Eye (tissue), 1 donor: ENCODE measurements at places on chromosomes 5 and 9.

DNA sequence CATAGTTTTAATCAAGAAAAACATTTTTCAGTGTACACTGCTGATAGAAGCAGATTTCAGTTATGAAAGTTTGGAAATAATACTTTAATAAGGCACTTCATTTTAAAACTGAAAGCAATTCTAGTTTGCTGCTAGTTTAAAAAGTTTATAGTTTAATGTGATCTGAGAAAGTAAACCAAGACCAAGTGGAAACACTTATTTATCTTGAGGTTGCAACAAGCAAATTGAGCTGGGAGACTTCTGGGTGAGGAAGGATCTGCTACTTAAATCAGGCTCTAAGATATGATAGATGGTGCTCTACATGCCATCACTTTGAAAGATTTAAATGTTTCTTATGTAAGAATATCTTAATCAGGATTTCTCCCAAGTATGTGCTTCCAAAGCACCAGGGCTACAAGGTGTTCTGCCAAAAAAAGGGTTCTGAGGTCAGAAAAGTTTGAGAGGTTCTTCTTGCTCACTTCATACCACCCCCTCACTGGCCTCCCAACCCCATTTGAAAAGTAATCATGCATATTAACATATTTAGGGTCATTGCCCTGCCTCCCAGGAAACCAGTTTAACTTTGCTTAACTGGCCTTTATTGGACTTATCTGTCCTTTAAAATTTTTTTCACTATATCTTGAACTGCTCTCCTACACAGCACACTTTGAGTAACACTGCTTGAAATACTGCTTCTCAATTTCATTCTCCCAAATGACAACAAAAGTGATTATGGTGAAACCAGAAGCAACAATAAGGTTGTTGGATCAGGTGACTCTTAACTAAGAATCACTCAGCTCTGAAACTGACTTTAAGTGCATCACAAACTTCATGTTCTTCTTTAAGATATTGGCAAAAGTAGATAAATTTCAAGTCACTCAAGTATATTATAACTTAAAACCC lies 15.5 kb downstream of the SLC44A1 start:
- no peak for DNase-seq

DNA sequence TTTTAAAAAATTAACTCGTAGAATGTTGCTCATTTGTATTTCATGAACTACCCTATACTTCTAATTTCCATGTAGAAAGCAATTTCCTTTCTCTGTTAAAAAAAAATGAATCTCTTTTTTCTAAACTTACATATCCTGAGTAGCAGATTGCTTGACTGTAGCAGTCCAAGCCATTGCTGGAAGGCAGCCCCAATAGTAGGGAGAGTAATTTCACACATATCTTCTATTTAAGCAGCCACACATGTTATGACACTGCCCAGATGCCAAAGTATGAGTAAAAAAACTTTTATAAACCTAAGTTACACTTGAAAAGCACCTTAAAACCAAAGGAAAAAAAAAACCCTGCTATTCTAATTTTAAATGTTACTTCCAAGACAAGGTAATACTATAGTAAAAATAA lies 69.6 kb downstream of the FBXL17 start:
- DNase-seq = no peak

GRCh38 chr5:89255845-89256463 lies 373.0 kb upstream of the MEF2C start:
- peak; percentile 50 for DNase-seq

DNA sequence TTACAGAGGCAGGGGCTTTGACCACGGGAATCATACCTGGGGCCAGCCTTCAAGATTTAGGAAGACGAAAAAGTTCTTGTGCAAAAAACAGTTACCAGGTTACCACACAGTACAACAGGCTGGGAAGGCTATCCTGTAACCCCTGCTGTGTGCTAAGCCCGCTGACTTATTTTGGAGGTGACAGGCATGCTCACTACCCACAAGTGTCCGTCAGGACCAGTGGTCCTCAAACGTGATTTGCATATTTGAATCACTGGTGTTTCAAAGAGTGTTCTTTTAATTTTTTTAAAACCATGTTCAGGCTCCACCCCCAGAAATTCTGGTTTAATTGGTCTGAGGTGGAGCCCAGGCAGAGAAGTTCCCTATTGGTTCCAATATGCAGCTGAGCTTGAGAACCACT lies 146.6 kb downstream of the TTLL11 start:
- DNase-seq = no peak

GRCh38 chr9:101601904-101602765 lies 7.4 kb upstream of the PPP3R2 start:
- peak; percentile 83 for DNase-seq

- DNase-seq = no peak
These were observed 48.7 kb downstream of the ELAVL2 start for GRCh38 chr9:23777328-23777727.

DNA sequence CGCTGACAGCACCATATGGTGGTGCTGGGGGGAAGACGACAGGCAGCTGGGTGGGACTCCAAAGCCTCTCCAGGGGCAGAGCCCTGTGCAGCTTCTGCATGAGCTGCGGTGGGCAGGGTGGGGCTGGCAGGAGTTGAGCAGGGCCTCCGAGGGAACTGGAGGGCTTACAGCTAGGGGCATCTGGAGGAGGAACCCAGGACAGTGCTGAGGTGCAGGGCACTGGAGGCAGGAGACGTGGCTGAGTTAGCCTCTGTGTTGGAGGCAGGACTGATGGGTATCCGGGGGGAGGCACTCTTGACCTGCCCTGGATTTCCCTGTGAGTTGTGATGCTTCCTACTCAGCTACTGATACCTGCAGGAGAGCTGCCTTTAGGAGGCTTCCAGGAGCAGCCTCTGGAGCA lies 45.0 kb downstream of the TENT4A start:
- DNase-seq = no peak

GRCh38 chr9:94153905-94154304 lies 69.6 kb downstream of the PTPDC1 start:
- DNase-seq = no peak

GRCh38 chr9:114633438-114634089 lies 22.5 kb downstream of the TMEM268 start:
- DNase-seq = no peak

DNA sequence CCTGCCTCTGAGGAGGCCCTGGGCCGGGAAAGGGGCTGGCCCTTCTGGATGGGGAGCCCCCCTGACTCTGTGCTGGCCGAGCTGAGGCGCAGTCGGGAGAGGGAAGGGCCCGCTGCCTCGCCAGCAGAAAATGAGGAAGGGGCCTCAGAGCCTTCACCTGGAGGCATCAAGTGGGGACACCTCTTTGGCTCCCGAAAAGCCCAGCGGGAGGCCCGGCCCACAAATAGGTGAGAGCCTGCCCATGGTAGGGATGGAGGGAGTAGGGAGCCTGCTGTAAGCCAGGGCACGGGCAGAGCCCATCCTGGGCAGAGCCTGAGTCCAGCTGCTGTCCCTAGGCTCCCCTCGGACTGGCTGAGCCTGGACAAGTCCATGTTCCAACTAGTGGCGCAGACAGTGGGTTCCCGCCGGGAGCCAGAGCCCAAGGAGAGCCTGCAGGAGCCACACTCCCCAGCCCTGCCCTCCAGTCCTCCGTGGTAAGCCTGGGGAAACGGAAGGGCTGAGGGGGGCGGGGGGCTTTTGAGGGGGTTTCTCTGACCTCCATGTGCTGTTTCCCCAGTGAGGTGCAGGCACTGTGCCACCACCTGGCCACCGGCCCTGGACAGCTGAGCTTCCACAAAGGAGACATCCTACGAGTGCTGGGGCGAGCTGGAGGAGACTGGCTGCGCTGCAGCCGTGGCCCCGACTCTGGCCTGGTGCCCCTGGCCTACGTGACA lies 44.3 kb upstream of the TESK1 start:
- DNase-seq = no peak

GRCh38 chr5:80967500-80968181 lies 7.5 kb downstream of the RASGRF2 start:
- no peak for DNase-seq

DNA sequence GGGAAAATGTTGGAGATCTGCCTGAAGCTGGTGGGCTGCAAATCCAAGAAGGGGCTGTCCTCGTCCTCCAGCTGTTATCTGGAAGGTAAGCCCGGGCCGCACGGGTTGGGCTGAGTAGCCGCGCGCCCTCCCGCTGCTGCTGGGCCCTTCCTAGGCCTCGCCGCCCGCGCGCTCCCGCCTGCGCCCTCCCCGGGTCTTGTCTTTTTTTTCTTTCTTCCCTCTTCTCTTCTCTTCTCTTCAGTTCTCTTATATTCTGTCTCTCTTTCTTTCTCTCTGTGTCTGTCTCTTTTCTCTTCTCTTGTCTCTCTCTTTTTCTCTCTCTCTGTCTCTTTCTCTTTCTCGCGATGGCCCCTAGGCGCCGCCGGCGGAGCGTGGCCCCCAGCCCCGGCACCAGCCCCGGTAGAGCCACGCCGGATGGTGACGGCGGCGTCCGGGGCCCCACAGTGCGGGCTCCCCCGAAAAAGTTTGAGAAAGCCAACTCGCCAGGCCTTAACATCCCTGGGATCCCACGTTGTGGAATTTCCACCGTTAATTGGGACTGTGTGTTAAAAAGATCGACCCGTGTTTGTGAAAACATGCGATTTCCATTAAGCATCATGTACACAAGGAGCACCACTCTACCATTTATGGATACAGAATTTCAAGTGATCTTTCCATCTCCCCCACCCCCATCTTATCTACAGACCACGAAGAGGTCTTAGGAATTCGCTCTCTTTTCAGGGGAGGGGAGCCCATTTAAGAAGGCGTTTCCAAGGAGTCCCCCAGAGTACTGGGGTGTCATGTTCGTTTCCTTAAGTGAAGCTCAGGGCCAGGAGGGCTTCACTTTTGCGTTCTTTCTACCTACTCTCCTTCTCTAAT lies 616 bp downstream of the ABL1 start:
- peak; percentile 87 for DNase-seq

- no peak for DNase-seq
These were observed 8.1 kb downstream of the ARL15 start for GRCh38 chr5:54302267-54302687.

DNA sequence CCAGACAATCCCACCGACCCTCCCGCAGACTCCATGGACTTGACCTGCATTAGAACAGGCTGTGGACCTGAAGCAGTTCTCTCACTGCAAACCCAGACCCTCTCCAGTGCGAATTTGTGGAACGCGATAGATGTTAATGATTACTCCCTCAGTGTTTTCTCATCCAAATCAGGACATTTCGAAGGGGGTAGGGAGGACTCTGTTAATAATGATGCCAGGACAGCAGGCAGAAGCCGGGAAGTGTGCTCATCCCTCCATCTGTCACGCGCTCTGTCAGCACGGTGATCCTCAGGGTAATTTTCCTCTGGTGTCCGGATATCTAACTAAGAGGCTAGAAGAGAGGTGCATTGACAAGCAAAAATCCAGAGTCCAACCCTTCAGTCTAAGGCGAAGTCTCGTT lies 18.8 kb downstream of the RAPGEF1 start:
- peak; percentile 25 for DNase-seq

DNA sequence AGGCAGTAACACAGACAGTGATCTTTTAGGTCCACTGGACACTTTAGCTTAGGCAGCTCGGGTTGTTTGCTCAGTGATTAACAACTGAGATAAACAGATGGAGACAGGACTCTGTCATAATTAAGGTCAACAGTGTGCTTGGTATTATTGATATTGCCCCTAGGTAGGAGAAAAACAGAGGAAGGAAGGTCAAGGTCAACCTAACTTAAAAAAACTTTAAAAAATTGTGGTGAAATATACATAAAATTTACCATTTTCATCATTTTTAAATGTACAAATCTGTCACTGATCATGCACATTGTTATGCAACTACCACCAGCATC lies 2.1 kb upstream of the HSPA4 start:
- no peak for DNase-seq

DNA sequence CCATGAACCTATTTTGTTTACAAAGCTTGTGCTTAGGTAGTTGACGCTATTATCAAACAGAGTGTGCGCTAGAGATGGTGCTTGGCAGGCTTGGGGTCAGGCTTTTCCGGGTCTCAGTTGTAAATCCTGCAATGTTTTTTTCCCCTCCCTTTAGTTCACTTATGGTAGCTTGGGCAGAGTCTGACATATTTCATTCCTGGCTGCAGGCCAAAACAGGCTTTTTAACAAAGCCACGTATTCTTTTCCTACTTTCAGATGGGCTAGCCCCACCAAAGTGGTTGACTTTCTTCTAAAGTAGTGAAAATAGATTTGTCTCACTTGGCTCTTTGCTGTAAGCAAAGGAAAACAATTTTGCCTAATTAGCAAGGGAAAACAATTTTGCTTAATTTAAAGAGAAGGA lies 58.0 kb upstream of the FBN2 start:
- peak; percentile 75 for DNase-seq

GRCh38 chr9:77166193-77166592 lies 11.1 kb upstream of the VPS13A start:
- no peak for DNase-seq

DNA sequence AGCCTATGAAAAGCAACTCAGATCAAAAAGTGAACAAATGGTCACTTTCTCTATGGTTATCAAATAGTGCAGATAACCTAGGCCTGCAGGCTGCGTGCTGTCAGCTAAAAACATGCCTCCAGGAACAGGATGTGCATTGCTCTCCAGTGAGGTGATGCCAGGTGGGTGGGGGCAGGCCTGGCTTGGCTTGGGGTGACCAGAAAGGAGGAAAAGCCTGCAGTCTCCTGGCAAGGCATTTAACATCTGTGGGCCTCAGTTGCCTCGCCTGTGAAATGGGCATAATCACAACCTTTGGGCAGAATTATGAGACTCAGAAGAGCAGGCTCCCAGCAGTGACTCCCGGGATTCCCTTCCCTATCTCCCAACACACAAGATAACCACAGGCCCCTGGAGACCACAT lies 135.9 kb downstream of the COL23A1 start:
- no peak for DNase-seq
